ENCODE measurements at places on chromosomes 13 and 19.

- H3K36me3 ChIP-seq: no peaks in the 10 kb centered on the region
- no peak overlapping the region for H3K27ac ChIP-seq
- no peaks in the 10 kb centered on the region for H3K4me1 ChIP-seq
Observed at GRCh38 chr19:38294090-38294489, 10.0 kb upstream of the C19orf33 start.

DNA sequence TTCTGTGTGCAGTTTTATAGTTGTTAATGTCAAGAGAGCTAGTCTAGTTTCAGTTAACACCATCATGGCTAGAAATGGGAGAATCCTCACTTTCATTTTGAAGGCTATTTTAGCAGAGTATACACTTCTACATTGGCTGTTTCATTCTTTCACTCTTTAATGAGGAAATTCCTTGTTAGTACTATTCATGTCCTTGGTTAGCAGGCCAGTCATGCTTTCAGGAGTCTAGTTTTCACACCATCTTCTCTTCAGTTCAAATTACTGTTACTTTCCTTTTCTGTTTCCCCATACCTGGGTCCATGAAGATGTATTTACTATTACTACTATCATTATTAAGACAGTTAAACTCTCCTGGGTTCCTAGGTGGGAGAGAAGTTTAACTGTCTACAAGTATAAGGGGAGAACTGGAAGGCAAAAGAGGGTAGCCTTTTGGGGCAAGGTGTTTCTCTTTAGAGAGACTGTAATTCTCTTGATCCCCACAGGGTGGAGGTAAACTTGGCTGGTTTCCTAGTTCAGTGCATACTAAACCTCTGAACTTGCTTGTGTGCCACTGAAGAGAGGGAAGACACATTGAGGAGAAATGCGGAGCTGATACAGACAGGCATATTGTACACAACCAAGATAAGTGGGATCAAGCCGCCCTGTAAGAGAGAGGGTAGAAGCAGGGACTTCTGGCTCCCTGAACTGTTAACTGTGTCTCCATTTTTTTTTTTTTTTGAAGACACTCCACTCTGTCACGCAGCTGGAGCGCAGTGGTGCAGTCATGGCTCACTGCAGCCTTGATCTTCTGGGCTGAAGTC lies 41.3 kb upstream of the IGFL4 start:
- no peak overlapping the region for H3K27ac ChIP-seq
- no peaks in the 10 kb centered on the region for H3K4me1 ChIP-seq
- H3K4me3 ChIP-seq: no peak overlapping the region
- peaks cover 10% of the 10 kb centered on the region for H3K27me3 ChIP-seq

DNA sequence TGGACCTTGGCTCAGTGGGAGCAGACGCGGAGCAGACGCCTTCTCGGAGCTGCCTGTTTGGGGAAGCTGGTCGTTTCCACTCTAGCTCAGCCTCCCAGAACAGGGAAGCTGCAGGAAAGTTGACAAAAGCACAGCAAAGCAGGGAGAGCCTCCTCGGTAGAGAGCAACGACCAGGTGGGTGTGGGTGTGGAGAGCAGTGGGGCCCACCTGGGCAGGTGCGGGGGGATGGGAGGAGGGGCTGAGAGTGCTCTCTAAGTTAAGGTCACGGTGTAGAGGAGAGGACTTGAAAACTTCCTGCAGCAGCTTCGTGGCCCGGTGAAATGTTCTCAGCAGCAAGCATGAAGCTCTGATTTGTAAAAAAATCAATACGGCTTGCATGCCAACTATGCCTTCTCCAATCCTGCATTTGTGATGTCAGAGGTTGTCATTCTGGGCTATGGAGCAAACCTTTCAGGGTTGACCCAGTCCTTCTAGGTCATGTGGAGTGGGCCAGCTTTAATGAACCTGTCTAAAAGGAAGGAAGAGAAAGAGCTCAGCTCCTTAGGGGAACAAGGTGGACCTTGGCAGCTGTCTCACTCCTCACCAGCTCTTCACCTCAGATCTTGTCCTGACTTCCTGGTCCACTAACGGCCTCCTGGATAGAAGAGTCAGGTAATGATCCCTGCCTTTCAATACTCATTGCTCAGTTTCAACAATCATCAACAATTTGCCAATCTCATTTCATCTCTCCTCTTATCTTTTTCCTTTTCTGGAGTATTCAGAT lies 85.8 kb upstream of the UBL3 start:
- H3K36me3 ChIP-seq: no peaks in the 10 kb centered on the region
- DNase-seq: no peak
- no peaks in the 10 kb centered on the region for H3K27me3 ChIP-seq
- H3K4me3 ChIP-seq: no peak overlapping the region
- no peak overlapping the region for H3K27ac ChIP-seq
- no peaks in the 10 kb centered on the region for H3K4me1 ChIP-seq

DNA sequence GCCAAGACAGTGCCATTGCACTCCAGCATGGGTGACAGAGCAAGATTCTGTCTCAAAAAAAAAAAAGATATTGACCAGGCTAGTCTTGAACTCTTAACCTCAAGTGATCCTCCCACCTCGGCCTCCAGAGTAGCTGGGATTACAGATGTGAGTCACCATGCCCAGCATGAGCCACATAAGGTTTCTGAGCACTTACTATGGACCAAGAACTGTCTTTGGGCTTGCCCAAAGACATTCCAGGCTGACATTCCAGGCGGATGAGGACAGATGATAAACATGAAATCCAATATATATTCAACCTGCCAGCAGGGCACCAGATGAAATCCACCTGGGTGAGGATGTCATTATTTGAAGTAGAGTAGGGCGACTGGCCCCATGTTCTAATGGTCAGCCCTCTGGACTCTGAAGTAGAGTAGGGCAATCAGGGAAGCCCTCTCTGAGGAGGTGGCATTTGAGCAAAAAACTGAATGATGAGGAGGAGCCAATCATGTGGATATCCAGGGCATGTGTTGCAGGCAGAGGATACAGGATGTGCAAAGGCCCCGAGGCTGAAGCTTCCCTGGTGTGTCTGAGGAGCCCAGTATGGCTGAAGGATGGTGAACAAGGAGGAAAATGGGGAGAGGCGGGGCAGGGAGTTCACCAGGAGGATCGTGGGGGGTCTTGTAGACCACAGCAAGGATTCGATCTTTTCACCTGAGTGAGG lies 4.0 kb downstream of the C19orf38 start:
- DNase-seq: no peak
- H3K27me3 ChIP-seq: no peaks in the 10 kb centered on the region

- no peak overlapping the region for H3K27ac ChIP-seq
- no peaks in the 10 kb centered on the region for H3K4me1 ChIP-seq
- no peak overlapping the region for H3K4me3 ChIP-seq
- no peaks in the 10 kb centered on the region for H3K27me3 ChIP-seq
- DNase-seq: no peak
Observed at GRCh38 chr19:46472592-46472991, 1.2 kb upstream of the PNMA8A start.

GRCh38 chr13:90889906-90890834 lies 457.3 kb upstream of the MIR17HG start:
- H3K4me1 ChIP-seq: no peaks in the 10 kb centered on the region
- DNase-seq: no peak
- no peak overlapping the region for H3K4me3 ChIP-seq
- H3K27me3 ChIP-seq: no peaks in the 10 kb centered on the region
- no peak overlapping the region for H3K27ac ChIP-seq
- no peaks in the 10 kb centered on the region for H3K36me3 ChIP-seq

DNA sequence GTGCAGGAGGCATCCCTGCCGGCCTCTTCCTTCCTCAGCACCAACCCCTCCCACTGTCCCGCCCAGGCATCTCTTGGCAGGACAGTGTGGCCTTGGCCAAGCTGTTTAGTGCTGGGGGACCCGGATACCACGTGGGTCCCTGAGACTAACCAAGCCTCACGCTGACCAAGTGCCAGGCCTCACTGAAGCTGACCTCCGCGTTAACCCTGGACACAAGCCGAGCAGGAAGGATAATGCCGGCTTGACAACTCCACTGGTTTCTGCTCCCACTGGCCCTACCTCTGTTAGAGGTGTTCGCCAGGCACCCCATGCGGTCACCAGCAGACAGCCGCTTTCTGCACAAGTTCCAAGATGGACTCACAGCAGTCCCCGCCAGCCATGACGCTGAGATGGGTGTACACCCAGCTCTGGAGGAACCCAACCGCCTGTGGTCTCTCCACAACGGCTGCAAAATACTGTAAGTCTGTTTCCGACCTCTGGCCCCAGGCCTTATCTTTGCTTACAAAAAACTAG lies 12.4 kb downstream of the GRTP1 start:
- H3K4me1 ChIP-seq: no peaks in the 10 kb centered on the region
- no peaks in the 10 kb centered on the region for H3K27me3 ChIP-seq
- H3K36me3 ChIP-seq: no peaks in the 10 kb centered on the region
- no peak for DNase-seq
- H3K4me3 ChIP-seq: no peak overlapping the region

DNA sequence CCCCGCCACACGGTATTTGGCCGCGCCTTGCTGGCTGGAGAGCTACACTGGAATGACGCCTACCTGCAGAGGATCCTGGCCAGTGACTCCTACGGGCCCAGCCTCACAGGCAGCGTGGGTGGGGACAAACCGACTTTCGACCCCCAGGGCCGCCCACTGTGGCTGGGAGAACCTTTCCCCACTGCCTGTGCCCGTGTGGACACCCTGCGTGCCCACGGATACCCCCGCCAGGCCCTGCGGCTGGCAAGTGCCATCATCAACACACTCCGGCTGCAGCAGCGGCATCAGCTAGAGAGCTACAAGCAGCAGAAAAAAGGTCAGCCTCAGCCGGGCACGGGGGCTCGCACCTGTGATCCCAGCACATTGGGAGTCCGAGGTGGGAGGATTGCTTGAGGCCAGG lies 19.3 kb downstream of the ZSWIM4 start:
- DNase-seq: no peak
- no peaks in the 10 kb centered on the region for H3K4me1 ChIP-seq
- H3K4me3 ChIP-seq: no peak overlapping the region

DNA sequence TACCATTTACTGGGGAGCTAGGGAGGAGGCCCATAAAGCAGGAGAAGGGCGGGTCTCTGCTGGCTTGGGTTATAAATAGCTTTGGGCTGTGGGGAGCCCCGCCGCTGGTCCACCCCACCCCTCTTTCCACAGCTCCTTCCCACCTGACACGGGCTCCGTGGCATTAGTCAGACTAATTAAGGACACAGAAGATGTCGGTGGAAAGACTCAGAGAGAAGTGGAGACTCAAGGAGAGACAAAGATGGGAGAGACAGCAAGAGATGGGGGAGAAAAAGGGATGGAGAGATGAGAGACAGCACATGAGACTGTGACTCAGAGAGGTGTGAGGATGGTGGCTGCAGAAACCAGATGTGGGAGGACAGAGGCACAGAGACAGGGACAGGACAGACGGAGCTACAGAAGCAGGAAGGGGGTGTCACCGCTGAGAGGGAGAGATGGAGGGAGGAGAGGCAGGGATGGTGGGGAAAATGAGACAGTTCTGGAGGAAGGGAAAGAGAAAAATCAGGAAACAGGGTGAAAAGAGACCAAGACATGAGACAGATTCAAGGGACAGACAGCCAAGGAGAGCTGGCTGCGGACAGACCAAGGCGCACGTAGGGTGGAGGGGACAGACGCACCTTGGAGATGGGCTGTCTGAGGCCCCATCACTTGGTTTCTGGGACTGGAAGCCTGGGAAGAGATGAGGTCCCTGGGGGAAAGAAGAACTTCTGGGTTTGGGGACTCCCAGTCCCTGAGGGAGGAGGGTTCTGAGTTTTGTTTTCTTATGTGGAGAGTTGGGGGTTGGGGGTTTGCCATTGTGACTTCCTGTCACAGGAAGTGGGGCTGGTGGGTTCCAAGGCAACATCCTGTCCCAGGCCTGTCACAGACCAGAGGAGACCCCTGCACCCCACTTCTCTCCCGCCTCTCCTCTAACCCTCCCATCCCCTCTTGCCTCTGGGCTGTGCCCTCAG lies 4.1 kb downstream of the ARHGEF1 start:
- H3K4me1 ChIP-seq: no peaks in the 10 kb centered on the region
- no peaks in the 10 kb centered on the region for H3K36me3 ChIP-seq
- DNase-seq: no peak

GRCh38 chr19:51689751-51690453 lies 3.2 kb upstream of the SPACA6 start:
- H3K36me3 ChIP-seq: no peaks in the 10 kb centered on the region
- H3K4me1 ChIP-seq: peaks cover 24% of the 10 kb centered on the region
- H3K4me3 ChIP-seq: peak overlapping the region; percentile 99
- no peaks in the 10 kb centered on the region for H3K27me3 ChIP-seq

GRCh38 chr13:53569453-53569852 lies 540.8 kb downstream of the OLFM4 start:
- no peaks in the 10 kb centered on the region for H3K27me3 ChIP-seq
- H3K4me1 ChIP-seq: no peaks in the 10 kb centered on the region
- no peak overlapping the region for H3K4me3 ChIP-seq
- no peak for DNase-seq

DNA sequence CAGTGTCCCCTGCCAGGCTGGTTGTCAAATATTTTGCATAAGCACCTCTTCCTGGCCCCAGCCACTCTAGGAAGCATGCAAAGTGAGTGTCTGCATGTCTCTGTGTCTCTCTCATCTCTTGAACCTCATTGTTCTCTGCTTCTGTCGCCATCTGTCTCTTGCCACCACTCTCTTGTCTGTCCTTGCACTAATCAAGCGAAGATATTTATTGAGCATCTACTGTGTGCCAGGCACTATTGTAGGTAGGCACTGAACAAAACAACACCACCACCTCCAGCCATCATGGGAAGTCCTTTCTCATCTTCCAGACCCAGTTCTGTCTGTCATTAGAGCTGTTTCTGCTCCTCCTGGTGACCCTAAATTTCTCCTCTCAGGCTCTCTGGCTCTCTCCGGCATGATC lies 52.0 kb upstream of the SHKBP1 start:
- H3K36me3 ChIP-seq: no peaks in the 10 kb centered on the region
- H3K27ac ChIP-seq: no peak overlapping the region
- no peak for DNase-seq
- no peak overlapping the region for H3K4me3 ChIP-seq
- no peaks in the 10 kb centered on the region for H3K27me3 ChIP-seq

- no peaks in the 10 kb centered on the region for H3K27me3 ChIP-seq
- H3K4me1 ChIP-seq: no peaks in the 10 kb centered on the region
- no peak overlapping the region for H3K27ac ChIP-seq
- H3K36me3 ChIP-seq: no peaks in the 10 kb centered on the region
Observed at GRCh38 chr19:10538204-10538983, 5.3 kb upstream of the ATG4D start.

GRCh38 chr19:13909430-13909829 lies 3.4 kb downstream of the CC2D1A start:
- H3K27ac ChIP-seq: no peak overlapping the region
- H3K4me3 ChIP-seq: no peak overlapping the region
- H3K36me3 ChIP-seq: no peaks in the 10 kb centered on the region
